ENCODE measurements at places on chromosomes 3 and 15.

GRCh38 chr15:74958320-74958907 lies 1.8 kb upstream of the RPP25 start:
- no peak for DNase-seq

DNA sequence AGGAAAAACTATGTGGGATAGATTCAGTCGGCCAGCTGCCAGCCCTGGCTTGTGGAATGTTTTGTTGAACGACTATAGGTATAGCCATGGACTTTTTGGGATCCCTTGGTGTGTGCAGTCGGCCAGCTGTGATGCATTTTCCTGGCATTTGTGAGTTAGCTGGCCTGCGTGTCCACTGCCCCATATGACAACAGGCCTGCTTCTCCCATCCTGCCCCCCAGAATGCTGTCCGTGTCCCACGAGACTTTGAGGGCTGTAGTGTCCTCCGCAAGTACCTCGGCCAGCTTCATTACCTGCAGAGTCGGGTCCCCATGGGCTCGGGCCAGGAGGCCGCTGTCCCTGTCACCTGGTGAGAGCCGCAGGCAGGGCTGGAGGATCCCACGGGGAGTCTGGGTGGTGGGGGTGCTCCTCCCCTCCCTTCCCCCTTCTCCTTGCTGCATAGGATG lies 23.6 kb downstream of the PTPN23 start:
- DNase-seq = no peak

GRCh38 chr3:32595323-32595722 lies 24.7 kb upstream of the DYNC1LI1 start:
- no peak for DNase-seq

DNA sequence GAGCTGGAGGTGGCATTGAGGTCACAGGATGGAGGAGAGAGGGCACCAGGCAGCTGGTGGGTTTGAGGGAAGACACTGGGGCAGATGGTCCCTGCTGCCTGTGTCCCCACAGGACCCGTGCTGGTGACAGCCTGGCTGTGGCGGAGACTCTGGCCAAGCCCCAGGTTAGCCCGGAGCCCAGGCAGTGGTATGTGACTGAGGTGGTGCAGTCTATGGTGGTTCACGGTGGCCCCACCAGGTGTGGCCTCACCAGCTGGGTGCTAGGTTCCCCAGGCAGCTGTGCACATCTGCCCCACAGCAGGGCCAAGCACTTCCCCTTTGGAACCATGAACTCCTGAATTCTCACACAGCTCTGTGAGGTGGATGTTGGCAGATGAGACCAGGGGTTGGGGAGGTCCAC lies 15.4 kb downstream of the PLXNA1 start:
- no peak for DNase-seq

DNA sequence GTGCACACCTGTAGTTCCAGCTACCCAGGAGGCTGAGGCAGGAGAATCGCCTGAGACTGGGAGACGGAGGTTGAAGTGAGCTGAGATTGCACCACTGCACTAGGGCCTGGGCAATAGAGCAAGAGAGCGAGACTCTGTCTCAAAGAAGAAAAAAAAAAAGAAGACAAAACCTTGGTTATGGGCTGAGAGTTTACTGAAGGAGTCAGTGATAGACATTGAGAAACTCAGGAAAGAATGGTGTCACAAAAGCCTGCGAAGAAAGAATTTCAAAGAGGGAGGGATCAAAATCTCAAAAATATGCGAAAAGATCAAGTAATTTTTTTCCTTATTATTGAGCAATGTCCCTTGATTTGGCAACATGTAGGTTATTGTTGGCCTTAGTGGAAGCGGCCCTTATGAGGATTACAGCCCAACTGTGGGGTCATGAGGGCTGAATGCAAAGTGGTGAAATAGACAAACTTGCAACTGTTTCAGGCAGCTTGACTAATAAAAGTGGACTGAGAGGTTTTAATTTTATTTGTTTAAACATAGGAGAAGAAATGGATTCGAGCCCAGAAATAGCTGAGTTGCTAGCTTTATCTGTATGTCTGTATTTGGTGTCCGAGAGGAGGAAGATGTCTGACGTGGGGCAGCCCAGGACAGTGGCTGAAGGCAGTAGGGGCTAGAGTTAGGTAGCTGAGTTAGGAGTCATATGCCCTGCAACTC lies 18.8 kb upstream of the CELF6 start:
- DNase-seq = no peak

GRCh38 chr15:99704444-99704838 lies 28.8 kb downstream of the LYSMD4 start:
- DNase-seq = peak; percentile 20

DNA sequence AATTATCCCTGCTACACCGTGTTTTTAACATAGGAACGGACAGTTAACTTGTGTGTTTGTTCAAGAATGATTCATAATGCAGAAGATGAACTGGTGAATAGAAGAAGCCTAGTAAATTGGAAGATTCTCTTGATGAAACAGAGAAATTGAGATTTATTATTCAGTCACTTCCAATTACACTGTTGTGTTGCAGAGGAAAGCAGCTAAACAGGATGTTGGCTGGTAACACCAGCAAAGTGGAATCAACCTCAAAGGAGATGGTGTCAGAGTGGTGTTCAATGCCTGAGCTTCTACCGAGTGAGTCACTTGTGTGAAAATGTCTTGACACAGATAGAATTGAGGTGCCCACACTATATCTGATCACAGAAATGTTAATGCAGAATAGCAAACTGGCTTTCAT lies 399.6 kb downstream of the LPP start:
- DNase-seq = peak; percentile 52

DNA sequence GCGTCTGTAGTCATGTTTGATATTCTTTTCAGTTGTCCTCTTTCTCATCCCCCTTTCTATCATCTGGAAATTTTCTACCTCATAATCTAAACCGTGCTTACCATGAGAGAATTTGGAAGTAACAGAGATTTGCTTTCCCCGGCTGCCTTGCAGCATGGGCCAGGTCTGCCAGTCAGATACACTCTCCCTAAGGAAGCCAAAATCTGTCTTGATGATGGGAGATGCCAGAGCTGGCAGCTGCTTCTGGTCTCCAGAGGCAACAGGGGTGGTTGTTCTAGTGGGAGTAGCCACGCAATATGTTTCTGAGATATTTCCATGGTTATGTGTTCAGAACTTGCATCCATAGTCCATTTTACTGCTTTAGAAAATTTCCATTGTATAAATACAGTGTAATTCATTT lies 218.9 kb upstream of the RORA start:
- no peak for DNase-seq

DNA sequence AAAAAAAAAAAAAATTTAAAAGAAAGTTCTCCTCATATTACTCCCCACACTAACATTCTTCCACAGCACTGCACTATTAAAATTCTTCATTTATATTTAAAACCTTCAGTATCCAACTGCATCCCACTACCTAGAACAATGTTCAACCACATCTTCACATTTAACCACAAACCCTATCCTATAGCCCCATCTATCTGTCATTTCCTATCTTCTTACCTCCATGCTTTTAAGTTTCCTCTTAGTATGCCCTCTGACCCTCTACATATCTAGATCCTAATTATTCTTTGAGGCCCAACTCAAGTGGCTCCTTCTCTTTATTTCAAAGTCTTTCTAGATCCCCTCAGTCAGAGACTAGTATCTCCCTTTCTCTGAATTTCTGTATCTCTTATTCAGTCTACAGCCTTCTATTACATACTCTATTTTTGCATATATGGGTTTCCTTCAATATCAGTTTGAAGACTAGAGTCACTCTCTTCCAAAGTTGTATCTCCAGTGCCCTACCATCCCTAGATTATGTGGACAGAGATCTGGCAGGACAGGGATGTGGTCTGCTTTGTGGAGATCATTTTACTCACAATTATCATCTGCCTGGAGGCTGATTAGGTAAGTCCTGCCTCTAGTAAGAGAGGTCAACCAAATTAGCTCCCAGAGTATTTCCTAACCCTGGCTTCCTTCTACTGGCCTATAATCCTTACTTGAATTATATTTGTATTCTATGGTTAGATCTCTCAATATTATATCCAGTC lies 1.4 kb downstream of the CIAO2A start:
- DNase-seq = no peak

- DNase-seq = no peak
Observed at GRCh38 chr3:127451321-127451720, 139.2 kb downstream of the TPRA1 start.

DNA sequence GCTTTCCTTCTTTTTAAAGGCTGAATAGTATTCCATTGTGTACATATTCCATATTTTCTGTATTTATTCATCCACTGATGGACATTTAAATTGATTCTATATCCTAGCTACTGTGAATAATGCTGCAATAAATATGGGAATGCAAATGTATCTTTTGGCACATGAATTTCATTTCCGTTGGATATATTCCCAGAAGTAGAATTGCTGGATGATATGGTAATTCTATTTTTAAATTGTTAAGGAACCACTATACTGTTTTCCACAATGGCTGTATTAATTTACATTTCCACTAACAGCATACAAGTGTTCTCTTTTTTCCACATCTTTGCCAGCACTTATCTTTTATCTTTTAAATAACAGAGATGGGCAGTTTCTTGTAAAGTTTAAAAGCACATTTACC lies 302.7 kb downstream of the CTNNB1 start:
- DNase-seq = no peak

DNA sequence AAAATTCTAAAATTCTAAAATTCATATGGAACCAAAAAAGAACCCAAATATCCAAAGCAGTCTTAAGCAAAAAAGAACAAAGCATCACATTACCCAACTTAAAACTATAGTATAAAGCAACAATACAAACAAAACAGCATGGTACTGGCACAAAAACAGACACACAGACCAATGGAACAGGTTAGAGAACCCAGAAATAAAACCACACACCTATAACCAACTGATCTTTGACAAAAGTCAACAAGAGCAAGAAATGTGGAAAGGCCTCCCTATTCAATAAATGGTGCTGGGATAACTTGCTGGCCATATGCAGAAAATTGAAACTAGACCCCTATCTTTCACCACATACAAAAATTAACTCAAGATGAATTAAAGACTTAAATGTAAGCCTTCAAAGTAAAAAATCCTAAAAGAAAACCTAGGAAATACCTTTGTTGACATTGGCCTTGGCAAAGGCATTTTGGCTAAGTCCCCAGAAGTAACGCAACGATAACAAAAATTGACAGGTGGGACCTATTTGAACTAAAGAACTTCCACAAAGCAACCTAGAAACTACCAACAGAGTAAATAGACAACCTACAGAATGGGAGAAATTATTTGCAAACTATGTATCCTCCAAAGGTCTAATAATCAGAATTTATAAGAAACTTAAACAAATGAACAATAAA lies 56.9 kb downstream of the TTBK2 start:
- no peak for DNase-seq

DNA sequence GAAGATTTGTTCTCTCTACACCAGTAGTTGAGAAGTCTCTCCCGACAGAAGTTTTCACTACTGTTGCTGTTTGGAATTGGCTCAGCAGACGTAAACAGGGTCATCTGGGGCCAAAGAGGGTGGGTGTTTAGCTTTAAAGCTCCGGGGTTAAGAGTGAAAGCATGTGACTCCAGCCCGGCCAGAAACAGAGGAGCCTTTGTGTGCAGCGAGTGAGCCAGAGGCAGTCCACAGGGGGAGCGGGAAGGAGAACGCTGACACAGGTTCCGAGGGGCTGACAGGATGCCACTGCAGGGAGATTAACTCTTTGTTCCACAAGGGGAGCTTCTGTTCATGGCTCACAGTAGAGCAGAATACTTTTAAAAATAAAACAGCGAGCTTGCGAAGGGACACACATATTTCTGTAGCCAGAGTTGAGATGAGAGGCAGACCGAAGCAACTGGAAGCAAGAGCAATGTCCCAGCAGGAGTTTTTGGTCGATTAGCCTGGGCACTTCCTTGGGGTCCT lies 26.9 kb downstream of the BMF start:
- DNase-seq = no peak

DNA sequence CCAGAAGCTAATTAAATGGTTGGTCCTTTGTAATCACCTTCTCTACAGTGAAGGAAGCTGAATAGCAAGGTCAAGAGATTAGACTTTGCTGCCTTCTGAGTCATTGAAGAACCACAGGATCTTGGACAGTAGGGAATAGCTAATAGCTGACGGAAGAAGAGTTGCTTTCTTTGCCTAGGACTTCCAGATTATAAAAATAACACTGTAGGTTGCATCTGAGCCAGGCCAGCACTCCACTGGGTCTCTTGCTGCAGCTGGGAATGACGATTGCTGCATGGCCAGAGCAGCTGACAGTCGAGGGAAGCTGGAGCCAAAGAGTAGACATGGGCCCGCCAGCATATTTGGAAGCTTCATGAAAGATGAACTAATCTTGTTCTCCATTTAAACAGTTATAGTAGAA lies 81.5 kb upstream of the KCNMB2 start:
- no peak for DNase-seq

DNA sequence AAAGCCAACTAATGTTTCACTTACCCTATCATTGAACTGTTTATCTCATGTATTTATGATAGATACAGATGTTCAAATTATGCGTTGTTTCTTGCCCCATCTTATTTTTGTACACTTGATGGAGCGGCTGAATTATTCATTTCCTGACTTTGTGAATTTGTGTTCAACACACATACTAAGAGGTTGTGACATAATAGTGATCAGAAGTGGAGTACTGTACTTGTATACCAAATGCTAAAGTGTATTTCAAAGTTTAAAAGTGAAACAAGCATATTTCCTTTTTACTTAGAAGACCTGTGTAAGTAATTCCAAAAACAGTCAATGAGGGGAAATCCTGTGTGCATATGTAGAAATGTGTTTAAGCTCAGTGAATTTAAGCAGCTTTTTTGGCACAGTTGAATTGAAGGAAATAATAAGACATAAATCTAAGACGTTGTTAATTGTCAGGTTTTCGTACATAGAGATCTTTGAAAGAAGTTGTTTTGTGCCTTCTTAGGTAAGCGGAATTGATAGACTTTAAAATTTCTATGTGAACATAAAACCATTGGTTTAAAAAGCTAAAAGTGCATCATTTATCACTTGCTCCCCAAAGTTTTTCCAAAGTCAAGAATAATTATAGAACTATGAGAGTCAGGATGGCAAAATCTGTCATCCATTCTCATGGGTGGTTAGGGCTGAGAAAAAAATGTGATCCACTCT lies 1.9 kb downstream of the NFKBIZ start:
- no peak for DNase-seq

DNA sequence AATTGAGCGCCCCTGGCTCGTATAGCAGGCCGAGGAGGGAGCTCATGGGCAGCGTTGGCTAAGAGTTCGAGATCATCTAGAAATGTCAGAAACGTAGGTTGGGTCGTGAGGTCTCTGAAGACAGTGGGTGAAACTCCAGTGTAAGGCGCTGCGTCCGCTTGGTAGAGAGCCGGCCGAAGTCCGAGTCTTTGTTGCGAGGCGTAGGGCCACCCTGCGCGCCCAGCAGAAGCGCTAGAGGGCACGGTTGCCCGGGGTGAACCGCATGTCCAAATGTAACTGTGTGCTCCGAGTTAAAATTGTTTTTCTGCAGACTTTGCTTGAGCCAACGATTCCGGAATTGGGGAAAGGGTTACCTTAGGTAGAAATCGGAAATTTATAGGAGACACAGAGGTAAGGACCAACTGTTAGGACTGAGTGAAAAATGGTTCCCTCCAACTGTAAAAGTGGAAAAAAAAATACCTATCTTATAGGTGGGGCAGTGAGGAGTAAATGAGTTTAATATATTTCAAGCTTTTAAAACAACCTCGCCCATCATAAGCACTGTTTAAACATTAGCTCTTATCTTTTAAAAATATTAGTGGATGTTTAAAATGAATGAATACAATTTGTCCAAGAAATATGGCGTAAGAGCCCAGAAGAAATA lies 993 bp upstream of the SIAH2 start:
- DNase-seq = peak; percentile 40
